ENCODE measurements at places on chromosomes 1 and 21.
A peak's percentile ranks its signal among the peaks of the same experiment; 100 is the strongest.

DNA sequence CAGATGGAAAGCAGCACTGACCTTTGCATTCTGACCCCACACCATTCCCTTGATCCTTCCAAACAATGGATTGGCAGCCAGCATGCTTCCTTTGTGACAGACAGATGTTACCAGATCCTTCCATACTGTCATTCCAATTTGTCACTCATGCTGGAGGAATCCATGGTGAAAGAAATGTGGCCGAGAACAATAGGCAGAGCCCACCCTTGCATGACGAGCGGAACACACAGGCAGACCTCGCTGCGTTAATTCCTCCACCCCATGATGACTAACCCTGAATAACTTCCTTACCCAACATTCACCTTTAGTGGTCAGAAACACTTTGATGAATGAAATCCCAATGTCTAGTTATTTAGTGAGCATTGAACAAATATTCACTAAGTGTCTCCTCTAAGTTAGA, 45.1 kb downstream of the PDPN start:
- no peak for DNase-seq

GRCh38 chr21:37281579-37281978, 14.4 kb upstream of the VPS26C start:
- DNase-seq, result no peak

- peak; percentile 37 for DNase-seq
Observed at GRCh38 chr1:101506541-101507164, 269.8 kb downstream of the S1PR1 start.

DNA sequence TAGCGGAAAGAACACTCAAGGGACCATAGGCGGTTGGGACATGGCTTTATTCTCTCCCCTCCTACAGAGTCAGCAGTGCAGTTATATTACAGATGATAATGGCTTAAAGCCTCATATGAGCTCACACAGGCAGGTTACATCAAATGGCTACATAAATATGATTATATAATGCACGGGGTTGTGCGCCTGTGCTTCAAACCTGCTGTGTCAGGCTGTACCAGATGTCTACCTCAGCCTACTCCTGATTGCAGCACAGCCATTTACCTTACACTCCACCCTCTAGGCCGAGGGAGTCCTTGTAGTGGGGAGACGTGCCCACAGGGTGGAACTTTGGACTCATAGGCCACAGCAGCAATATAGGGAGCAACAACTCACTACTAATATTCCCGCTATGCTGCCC, 16.4 kb upstream of the TBX19 start:
- DNase-seq, result no peak

GRCh38 chr1:95252422-95252821, 18.4 kb downstream of the RWDD3 start:
- DNase-seq, result no peak

GRCh38 chr1:26432793-26433192, 672 bp downstream of the DHDDS start:
- no peak for DNase-seq

- no peak for DNase-seq
Observed at GRCh38 chr1:59522925-59523505, 226.1 kb downstream of the FGGY start.

GRCh38 chr1:60255565-60255964, 182.0 kb upstream of the C1orf87 start:
- DNase-seq, result no peak

DNA sequence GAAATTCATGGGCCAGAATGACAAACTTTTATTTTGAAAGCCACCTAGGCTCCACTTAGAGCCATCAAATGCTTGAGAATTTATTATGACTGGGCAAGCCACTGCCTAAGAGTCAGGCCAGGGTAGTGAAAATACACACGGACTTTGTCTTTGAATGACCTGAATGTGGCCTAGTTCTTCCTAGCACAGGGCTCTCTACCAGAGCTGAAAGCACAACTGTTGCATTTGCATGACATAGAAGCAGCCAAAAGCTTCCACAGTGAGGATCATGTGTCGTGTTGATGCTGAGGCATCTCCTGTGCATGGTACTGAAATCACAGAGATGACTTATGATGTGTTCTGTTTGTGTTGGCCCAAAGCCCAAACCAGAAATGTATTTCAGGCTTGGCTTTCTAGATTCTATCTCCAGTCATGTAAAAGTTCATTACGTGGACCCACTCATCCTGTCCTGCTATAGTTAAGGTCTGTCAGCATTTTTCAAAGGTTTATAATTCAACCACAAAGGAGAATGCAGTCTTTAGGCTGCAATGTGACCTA, 164.0 kb upstream of the UBE2U start:
- no peak for DNase-seq

- DNase-seq, result no peak
Observed at GRCh38 chr1:64484651-64485050, 14.7 kb downstream of the CACHD1 start.

GRCh38 chr1:228336308-228337030, 70.2 kb downstream of the TRIM11 start:
- no peak for DNase-seq

DNA sequence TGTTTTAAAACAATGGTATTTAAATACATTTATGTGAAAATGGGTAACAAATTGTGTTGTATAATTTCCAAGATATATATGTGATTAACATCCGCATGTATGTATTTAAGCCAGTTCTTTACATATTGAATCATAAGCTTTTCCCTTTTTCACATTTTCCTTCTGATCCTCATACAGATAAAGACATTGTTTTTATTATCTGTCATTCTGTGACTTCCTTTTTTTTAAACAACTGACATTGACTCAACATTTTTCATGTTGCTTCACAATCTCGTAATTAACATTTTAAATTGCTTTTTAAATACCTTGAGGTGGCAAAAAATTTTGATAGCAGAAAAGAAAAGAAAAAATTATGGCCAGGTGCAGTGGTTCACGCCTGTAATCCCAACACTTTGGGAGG, 1.4 kb downstream of the STXBP3 start:
- peak; percentile 27 for DNase-seq

All from AML-193 (cell line).